ENCODE measurements at places on chromosomes 5 and 9. TPM values are rescaled to one million over a fixed set of nuclear protein-coding genes. Genes with fewer than 3 reads are reported as not detected.

DNA sequence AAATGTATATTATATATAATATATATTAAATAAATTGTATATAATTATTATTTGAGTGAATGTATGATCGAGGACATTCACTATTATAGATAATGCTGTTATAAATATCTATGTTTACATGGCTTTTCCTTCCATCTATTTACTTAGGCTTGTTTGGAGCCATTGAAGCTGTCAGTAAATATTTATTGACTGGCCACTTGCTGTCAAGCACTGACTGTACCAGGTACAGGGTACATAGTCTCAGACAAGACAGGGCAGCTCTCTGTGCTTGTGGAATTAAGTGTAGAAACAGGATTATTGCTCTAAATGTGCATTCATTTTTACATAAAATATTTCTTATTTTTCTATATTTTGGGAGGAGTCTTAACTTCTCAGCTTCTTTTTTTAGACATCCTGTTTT lies 16.4 kb downstream of the FAXDC2 start:
- no peaks in the 10 kb centered on the region for H3K27me3 ChIP-seq
- no peaks in the 10 kb centered on the region for H3K36me3 ChIP-seq
- no peak overlapping the region for H3K4me3 ChIP-seq
- H3K27ac ChIP-seq, result no peak overlapping the region
- H3K4me1 ChIP-seq, result peaks cover 7% of the 10 kb centered on the region

- no peak for DNase-seq
- H3K36me3 ChIP-seq, result no peaks in the 10 kb centered on the region
- H3K4me1 ChIP-seq, result peaks cover 6% of the 10 kb centered on the region
- H3K27ac ChIP-seq, result no peak overlapping the region
- H3K27me3 ChIP-seq, result no peaks in the 10 kb centered on the region
- H3K4me3 ChIP-seq, result no peak overlapping the region
Observed at GRCh38 chr5:99037668-99038067, 108.9 kb upstream of the CHD1 start.

DNA sequence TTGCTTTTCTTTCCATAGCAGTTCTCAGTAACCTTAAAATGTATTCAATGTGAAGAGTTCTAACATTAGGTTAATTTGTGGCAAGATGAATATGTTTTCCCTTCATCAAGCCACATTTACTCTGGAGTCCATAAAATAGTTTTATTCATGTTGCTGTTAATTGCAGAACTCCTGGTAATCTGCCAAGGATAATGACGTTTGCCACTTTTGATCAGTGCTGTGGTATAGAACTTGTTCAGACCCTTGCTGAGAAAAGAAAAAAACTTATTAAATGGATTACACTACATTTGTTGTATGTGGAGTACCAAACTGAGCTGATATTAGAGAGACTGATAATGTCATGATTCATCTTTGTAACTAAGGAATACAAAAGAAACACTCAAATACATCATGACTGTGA lies 212.4 kb upstream of the DMAC1 start:
- H3K4me1 ChIP-seq, result no peaks in the 10 kb centered on the region
- H3K27ac ChIP-seq, result no peak overlapping the region
- H3K4me3 ChIP-seq, result no peak overlapping the region
- no peak for DNase-seq

- H3K27ac ChIP-seq, result no peak overlapping the region
- no peaks in the 10 kb centered on the region for H3K36me3 ChIP-seq
- H3K4me3 ChIP-seq, result no peak overlapping the region
- no peaks in the 10 kb centered on the region for H3K27me3 ChIP-seq
- no peaks in the 10 kb centered on the region for H3K4me1 ChIP-seq
- DNase-seq, result no peak
Observed at GRCh38 chr5:112697322-112697721, 40.4 kb upstream of the APC start.

DNA sequence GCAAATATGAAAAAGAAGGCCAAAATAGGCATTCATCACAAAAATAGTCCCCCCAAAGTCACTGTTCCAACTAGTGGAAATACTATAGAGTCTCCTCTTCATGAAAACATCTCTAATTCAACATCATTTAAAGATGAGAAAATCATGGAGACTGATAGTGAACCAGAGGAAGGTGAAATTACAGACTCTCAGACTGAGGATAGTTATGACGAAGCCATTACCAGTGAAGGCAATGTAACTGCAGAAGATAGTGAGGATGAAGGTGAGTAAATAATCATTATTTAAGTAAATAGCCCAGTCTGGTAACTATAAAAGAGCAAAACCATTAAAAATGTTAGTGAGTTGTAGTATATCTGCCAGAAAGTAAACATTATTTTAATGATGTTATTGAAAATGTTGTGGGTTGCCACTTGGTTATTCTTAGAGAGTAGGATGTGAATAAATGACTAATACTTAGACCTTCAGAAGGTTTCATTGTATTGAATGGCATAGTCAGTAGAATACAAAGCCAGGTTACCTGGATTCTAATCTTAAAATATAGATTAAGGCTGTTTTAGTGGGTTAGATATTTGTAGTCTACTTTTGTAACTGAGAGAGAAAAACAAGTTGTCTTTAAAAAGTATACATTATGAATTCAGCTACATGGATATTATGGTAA lies 16.3 kb downstream of the AGGF1 start:
- no peak overlapping the region for H3K4me3 ChIP-seq
- no peaks in the 10 kb centered on the region for H3K27me3 ChIP-seq
- no peaks in the 10 kb centered on the region for H3K36me3 ChIP-seq
- no peak for DNase-seq
- no peak overlapping the region for H3K27ac ChIP-seq

DNA sequence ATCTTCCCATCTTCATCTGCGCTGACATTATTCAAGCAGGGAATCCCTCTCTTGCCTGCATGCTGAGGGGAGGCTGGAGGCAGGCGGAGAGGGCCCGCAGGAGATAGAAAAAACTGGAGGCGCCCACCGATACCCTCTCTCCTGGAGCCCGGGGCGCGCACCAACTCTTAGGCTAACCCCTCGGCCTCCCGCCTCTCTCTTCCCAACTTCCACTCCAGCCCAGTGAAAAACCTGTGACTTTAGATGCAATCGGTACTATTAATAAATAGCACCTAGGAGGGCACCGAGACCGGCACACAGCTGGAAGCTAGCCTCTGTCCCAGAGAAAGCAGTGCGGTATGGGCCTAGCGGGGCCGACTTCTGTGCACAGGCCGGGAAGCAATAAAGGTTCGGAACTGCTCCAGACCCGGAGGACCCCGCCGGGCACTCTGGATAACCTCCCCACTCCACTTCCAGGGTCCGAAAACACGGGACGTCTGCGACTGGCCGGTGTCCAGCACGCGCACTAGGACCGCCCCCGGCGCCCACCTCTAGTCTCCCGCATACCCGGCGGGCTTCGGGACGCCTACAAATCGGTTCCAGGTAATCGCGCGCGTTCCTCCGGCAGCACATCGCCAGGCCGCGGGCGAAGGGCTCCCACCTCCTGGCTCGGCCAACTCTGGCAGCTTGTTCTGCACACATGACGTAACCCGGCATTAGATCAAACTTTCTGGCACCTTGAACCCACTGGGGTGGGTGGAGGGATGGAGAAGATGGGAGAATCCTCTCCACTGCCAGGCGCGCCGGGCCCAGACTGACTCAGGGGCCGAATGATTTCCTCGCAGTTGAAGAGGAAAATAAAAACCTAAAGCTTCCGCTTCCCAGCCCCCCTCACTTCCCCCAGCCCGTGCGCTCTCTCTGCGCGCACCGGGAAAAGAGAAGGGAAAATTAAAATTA lies 1.4 kb downstream of the EFNA5 start:
- peak; percentile 52 for DNase-seq
- no peaks in the 10 kb centered on the region for H3K4me1 ChIP-seq

DNA sequence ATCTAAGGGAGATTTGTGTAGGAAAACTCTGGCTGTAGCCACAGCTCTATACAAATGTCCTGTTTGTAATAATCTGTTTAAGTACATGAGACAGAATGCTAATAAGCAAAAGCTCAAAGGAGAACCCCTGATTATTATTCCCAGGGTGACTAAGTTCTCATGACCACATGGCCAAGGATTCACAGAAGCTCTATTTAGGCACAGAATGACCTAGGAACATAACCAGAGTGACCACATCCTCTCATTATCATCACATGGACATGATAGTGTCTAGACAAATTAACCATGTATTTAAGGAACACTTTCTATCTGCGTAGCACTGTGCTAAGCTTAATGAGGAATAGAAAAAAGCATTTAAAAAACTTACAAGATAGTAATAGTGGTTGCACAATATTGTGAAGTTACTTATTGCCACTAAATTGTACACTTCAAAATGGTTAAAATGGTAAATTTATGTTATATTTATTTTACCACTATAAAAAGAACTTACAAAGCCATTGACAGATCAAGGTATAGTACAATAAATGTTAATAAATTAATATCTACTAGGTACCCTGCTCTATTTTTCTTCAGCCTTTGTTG lies 56.3 kb downstream of the STX17 start:
- no peak for DNase-seq
- H3K27ac ChIP-seq, result no peak overlapping the region
- no peaks in the 10 kb centered on the region for H3K36me3 ChIP-seq
- H3K27me3 ChIP-seq, result no peaks in the 10 kb centered on the region
- no peak overlapping the region for H3K4me3 ChIP-seq

DNA sequence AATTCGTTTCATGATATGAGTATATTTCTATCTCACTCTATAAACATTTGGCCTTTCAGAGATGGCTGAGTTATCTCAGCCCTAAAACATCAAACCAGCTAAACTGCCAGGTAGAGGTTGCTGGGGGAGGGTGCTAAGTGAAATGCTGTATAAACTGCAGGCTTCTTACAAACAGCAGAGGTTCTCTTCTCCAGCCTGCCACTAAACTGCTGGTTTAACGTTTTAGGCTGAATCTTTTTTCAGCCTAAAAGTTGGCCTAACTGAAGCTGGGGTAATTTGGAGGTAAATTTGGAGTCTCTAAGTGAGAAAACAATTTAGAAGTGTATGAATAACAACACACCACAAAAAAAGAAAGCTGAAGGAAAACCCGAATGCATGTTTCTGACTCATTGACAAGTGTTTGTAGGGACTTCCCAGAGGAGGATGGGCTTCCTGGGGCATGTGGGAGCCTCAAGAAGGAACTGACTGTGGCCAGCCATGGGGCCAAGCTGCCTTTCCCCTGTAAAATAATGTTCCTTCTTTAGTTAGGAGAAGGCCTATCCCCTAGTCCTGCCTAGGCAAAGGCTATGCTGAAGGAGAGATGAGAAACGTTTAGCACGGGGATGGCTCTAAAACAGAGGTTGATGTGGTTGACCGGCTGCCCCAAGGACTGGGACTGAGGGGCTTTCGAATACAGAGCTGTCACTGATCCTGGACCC lies 44.3 kb downstream of the SLC28A3 start:
- no peaks in the 10 kb centered on the region for H3K36me3 ChIP-seq
- no peaks in the 10 kb centered on the region for H3K27me3 ChIP-seq
- DNase-seq, result no peak
- no peak overlapping the region for H3K27ac ChIP-seq
- H3K4me1 ChIP-seq, result no peaks in the 10 kb centered on the region

DNA sequence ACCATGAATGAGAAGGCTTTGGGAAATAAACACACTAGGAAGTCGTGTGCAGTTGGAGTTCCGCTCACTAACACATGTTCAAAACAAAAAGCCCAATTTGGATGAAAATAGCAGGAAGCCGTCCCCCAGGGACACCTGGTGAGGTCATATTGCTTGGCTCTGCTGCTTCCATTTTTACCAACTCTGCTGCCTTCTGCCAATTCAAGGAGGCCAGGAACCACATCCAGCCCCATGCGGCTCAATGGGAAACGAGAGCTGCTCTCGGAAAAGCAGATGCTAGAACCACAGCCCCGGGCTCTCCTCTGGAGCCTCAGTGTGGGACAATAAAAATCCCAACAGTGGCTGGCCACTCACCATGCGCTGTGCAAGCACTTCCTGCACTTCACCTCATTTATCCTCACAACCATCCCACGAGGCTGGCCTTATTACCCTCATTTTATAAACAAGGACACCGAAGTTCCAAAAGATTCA lies 13.4 kb downstream of the ADAM19 start:
- no peaks in the 10 kb centered on the region for H3K27me3 ChIP-seq
- H3K4me3 ChIP-seq, result no peak overlapping the region
- DNase-seq, result no peak
- no peak overlapping the region for H3K27ac ChIP-seq
- H3K36me3 ChIP-seq, result no peaks in the 10 kb centered on the region

DNA sequence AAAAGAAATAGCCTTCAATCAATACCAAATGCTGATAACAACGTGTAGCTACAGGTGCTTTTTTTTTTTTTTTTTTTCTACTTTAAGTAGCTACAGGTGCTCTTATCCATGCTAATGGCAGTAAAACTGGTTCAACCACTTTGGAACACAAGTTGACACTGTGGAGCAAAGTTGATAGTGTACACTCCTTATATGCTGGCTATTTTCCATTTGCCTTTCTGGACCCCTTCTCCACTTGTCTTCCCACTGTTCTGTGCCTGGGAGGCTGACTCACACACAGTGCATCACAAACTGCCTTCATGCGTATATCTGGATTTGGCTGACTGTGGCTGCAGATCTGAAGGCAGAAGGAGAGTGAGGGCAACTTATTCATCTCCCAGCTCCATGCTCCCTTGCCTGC lies 247.9 kb downstream of the MSX2 start:
- H3K27ac ChIP-seq, result no peak overlapping the region
- H3K36me3 ChIP-seq, result no peaks in the 10 kb centered on the region
- H3K4me3 ChIP-seq, result no peak overlapping the region
- H3K27me3 ChIP-seq, result no peaks in the 10 kb centered on the region
- DNase-seq, result no peak

GRCh38 chr5:71576241-71576640 lies 10.9 kb upstream of the MCCC2 start:
- H3K4me1 ChIP-seq, result no peaks in the 10 kb centered on the region
- H3K27me3 ChIP-seq, result no peaks in the 10 kb centered on the region
- H3K27ac ChIP-seq, result no peak overlapping the region
- DNase-seq, result no peak
- no peak overlapping the region for H3K4me3 ChIP-seq

- no peaks in the 10 kb centered on the region for H3K4me1 ChIP-seq
- H3K27ac ChIP-seq, result no peak overlapping the region
- H3K36me3 ChIP-seq, result no peaks in the 10 kb centered on the region
- no peak overlapping the region for H3K4me3 ChIP-seq
- H3K27me3 ChIP-seq, result no peaks in the 10 kb centered on the region
- no peak for DNase-seq
Observed at GRCh38 chr9:123485216-123485615, 129.2 kb downstream of the CRB2 start.

- H3K4me3 ChIP-seq, result no peak overlapping the region
- H3K36me3 ChIP-seq, result no peaks in the 10 kb centered on the region
- no peak overlapping the region for H3K27ac ChIP-seq
Observed at GRCh38 chr5:96000308-96000707, 38.7 kb upstream of the ELL2 start.

DNA sequence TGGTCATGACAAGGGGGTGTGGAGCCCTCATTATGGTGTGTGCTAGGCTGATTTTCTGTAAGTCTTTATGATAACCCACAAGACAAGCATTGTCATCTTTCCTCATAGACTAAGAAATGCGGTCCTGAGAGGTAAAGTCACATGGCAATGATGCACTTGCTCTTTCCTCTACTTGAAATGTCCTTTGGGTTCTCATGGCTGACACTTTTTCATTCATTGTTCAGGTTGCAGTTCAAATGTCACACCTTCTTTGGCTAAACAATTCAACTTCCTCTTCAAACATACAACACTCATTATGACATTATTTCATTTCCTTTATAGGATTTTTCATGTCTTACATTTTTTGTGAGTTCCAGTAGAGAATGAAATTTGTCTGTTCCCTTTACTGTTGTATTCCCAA lies 323.6 kb upstream of the PRR16 start:
- no peak for DNase-seq
- peak overlapping the region; percentile 76 for H3K27ac ChIP-seq
- H3K27me3 ChIP-seq, result no peaks in the 10 kb centered on the region
- H3K4me1 ChIP-seq, result peaks cover 7% of the 10 kb centered on the region
- no peak overlapping the region for H3K4me3 ChIP-seq

ADGRD2 gene
- total RNA-seq, result not detected

CCDC107 gene
- 29.8 TPM for total RNA-seq

IGFBPL1 gene
- 0.42 TPM for total RNA-seq

ATP6V0E1 gene
- 99.7 TPM for total RNA-seq
